Temporal lobe (tissue), 4 donors: ENCODE measurements at places on chromosomes 3 and 15. TPM values are rescaled to one million over a fixed set of nuclear protein-coding genes. Genes with fewer than 3 reads are reported as not detected.

The CORO2B gene
- 28.0 TPM for total RNA-seq

The NEDD4 gene
- total RNA-seq, result 4.2 TPM

The CLDN18 gene
- under 0.01 TPM for total RNA-seq

The GOLGA6L7 gene
- not detected for total RNA-seq

The LIPH gene
- total RNA-seq, result not detected

The RARB gene
- total RNA-seq, result 8.1 TPM

The C3orf49 gene
- not detected for total RNA-seq

The RGMA gene
- total RNA-seq, result 16.2 TPM

The NAA80 gene
- 1.5 TPM for total RNA-seq
